ENCODE measurements at places on chromosomes 7 and 10. TPM values are rescaled to one million over a fixed set of nuclear protein-coding genes. Genes with fewer than 3 reads are reported as not detected.

C10orf67 gene
- not detected for total RNA-seq

- H3K27ac ChIP-seq = no peak overlapping the region
- H3K27me3 ChIP-seq = no peaks in the 10 kb centered on the region
- peaks cover under 1% of the 10 kb centered on the region for H3K36me3 ChIP-seq
- H3K4me1 ChIP-seq = peaks cover 2% of the 10 kb centered on the region
- H3K4me3 ChIP-seq = peak overlapping the region; percentile 93
Measured at GRCh38 chr7:39623732-39624441, 515 bp downstream of the RALA start.

ELAPOR2 gene
- 36.8 TPM for total RNA-seq

DNA sequence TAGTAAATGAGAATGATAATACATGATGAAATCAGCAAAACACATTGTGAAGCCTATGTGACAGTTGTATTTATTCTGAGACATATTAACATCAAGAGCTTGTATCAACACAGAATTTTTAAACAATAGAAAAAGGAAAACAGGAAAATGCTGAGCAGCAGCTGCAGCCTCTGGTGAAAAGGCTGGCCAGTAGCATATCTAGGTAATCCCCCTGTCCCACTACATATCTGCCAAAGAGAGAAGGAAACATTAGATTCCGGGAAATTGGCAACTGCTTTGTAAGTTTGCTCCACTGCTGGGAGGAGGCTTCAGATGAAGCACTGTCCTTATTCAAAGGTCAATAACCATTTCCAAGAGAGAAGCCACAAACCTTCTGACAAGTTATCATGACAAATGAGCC is 89.4 kb downstream of the RALA start:
- no peak overlapping the region for H3K27ac ChIP-seq
- H3K36me3 ChIP-seq = peaks cover 29% of the 10 kb centered on the region
- peaks cover 2% of the 10 kb centered on the region for H3K4me1 ChIP-seq
- H3K4me3 ChIP-seq = no peak overlapping the region

- no peak overlapping the region for H3K27ac ChIP-seq
- H3K27me3 ChIP-seq = peaks cover under 1% of the 10 kb centered on the region
- H3K36me3 ChIP-seq = no peaks in the 10 kb centered on the region
- H3K4me1 ChIP-seq = no peaks in the 10 kb centered on the region
- H3K4me3 ChIP-seq = no peak overlapping the region
Measured at GRCh38 chr7:139771001-139771956, 6.5 kb downstream of the HIPK2 start.
